Activated naive CD4-positive, alpha-beta T cell treated with anti-CD3 and anti-CD28 coated beads, Interleukin-2, amount 50 U/mL, for 72 hours (primary cell): ENCODE measurements at places on chromosomes 5 and 9. TPM values are rescaled to one million over a fixed set of nuclear protein-coding genes. Genes with fewer than 3 reads are reported as not detected.
A peak's percentile ranks its signal among the peaks of the same experiment; 100 is the strongest.

DNA sequence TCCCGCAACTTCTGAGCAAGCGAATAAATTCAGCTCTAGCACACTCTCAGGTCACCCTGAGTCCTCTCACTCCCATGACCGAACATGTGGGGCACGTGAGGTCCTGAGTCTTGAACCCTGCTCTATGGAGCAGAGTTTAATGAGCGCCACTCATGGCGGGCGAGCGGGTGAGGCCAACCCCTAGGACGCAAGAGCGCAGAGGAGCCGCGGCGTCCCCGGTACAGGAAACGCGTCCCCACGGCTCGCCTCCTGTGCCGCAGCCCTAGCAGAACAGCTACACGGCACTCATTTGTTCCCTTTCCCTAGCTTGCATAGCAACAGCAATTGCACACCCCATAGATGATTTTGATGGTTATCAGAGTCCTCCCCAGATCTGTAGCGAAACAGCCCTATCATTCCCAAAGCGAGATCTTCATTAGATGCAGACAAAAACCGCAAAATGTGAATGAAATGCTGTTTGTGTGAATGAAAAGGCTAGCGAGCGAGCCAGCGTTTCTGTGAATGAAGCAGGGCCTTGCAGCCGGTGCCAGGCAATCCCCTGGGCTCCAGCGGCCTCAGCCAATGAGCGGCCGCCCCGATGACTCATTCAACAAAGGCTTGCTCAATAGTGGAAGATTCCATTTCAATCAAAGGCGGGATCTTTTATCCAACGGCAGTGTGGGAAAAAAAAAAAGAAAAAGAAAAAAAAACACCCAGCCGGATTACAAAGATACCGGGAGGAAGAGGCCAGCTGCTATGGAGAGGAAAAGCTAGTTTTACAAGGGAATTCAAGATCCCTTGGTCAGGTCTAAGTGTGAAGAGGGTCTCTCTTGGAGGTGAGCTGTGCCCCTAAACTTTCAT, 1.5 kb upstream of the SHC3 start:
- DNase-seq: peak; percentile 60

GRCh38 chr5:176173647-176174046, 64.6 kb upstream of the SIMC1 start:
- no peak for DNase-seq

DNA sequence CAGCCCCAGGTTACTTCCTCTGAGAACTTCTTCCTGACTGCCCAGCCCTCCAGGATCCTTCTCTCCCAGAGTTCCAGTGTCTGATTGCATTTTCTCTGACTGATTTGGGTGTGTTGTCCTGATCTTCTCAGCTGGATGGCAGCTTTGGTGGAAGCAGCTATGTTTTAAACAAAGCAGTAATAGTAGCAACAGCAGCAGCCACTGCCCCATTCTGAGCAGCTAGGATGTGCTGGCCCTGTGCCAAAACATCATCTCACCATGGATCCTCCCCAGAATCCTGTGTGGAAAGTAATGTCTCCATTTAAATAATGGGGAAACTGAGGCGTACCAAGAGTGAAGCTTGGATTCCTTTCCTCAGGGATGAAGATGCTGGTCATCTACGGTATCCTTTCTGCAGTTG, 46.4 kb upstream of the PSD2 start:
- no peak for DNase-seq

DNA sequence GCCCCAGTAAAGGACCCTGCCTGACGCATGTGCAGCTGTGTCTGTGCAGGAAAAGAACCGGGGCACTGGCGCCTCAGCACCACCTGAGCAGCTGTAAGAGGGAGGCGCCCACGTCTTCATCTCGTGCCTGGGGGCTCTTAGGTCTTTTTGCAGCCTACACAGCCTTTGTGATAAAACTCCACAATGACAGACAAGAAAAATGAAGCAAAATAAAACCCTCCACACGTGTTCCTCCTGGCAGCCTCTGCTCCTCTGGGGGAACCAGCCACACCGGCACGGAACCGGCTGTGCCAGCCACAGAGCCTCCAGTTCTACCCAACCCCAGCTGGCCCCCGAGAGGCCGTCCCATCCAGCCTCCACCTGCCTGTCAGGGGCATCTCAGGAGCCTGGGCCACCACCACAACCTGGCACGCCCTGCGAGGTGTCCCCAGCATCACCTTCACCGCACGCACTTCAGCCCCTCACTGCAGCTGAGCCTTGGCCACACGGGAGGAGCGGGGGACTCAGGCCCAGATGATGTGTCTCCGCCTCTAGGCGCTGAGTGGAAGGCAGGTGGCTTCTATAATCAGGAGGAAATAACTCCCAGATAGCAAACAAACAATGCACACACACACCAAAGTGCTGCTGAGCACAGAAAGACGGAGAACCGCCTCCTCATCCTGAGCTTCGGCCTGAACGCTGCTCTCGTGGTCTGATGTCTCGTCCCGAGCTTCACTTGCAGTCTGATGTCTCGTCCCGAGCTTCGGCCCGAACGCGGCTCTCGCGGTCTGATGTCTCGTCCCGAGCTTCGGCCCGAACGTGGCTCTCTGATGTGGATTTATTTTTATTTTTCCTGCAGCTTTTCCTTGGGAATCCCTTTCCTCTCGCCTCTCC, 28.6 kb upstream of the NSMF start:
- no peak for DNase-seq

GRCh38 chr9:121262423-121262822, 5.5 kb upstream of the GSN start:
- no peak for DNase-seq

DNA sequence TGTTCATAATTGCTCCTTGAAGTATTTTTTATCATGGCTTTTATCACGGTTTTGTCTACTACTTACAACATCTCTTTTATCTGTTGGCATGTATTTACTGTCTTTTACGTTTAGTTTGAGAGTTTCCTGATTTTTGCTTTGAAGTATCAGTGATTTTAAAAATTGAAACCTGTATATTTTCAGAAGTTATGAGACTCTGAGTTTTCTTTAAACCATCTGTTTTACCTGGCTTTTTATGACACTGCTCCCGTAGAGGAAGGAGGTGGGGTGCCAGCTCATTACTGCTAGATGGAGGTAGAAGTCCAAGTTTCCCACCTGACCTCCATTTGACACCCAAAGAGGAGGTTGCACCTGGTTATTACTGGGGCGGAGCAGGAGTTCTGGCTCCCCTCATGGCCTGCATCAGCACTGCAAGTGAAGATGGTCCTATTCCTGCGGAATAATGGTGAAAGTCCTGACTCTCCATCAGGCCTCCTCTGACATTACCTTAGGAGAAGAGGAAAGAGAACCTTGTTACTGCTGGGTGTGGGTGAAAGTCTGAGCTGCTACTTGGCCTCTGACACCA, 10.0 kb upstream of the ZNF131 start:
- DNase-seq: no peak

Gene FAM169A
- 7.8 TPM for total RNA-seq

Gene EQTN
- not detected for total RNA-seq

Gene FGF18
- 0.36 TPM for total RNA-seq

Gene MLANA
- not detected for total RNA-seq

Gene WDR38
- not detected for total RNA-seq

Gene ENTPD8
- not detected for total RNA-seq
